ENCODE measurements at places on chromosomes 13 and 19.

- no peak for DNase-seq
These were observed 323.0 kb downstream of the EFNB2 start for GRCh38 chr13:106212386-106213010.

DNA sequence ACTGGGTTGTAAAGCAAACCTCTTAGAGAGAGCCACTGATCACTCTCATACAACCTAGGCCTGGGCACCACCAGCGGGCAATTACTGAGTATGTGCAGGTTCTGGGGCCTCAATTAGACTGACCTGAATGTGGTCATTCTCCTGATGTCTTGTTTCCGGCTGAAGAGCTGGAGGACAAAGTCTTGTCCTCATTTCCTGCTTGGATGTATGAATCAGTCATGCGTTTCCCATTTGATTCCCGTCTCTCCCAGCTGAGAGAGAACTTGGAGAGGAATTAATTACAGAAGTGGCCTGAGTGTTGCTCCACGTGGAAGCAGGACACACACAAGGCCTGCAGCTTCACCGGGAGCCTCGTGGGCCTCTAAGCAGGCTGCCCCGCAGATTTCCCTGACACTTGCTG lies 799.3 kb upstream of the ARGLU1 start:
- DNase-seq, result no peak

DNA sequence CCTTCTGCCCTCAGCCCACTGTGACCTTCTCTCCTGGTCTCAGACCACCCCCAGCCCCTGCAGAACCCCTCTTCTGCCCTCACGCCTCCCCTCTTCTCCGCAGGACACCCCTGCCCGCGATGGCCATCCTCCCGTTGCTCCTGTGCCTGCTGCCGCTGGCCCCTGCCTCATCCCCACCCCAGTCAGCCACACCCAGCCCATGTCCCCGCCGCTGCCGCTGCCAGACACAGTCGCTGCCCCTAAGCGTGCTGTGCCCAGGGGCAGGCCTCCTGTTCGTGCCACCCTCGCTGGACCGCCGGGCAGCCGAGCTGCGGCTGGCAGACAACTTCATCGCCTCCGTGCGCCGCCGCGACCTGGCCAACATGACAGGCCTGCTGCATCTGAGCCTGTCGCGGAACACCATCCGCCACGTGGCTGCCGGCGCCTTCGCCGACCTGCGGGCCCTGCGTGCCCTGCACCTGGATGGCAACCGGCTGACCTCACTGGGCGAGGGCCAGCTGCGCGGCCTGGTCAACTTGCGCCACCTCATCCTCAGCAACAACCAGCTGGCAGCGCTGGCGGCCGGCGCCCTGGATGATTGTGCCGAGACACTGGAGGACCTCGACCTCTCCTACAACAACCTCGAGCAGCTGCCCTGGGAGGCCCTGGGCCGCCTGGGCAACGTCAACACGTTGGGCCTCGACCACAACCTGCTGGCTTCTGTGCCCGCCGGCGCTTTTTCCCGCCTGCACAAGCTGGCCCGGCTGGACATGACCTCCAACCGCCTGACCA lies 3.3 kb downstream of the LRFN3 start:
- DNase-seq, result no peak

- no peak for DNase-seq
These were observed 1503.1 kb downstream of the PCDH9 start for GRCh38 chr13:65727070-65727469.

- DNase-seq, result no peak
These were observed 52.8 kb downstream of the SLC6A16 start for GRCh38 chr19:49272204-49272603.

- DNase-seq, result no peak
These were observed 50.1 kb downstream of the ZNF557 start for GRCh38 chr19:7119582-7119981.

DNA sequence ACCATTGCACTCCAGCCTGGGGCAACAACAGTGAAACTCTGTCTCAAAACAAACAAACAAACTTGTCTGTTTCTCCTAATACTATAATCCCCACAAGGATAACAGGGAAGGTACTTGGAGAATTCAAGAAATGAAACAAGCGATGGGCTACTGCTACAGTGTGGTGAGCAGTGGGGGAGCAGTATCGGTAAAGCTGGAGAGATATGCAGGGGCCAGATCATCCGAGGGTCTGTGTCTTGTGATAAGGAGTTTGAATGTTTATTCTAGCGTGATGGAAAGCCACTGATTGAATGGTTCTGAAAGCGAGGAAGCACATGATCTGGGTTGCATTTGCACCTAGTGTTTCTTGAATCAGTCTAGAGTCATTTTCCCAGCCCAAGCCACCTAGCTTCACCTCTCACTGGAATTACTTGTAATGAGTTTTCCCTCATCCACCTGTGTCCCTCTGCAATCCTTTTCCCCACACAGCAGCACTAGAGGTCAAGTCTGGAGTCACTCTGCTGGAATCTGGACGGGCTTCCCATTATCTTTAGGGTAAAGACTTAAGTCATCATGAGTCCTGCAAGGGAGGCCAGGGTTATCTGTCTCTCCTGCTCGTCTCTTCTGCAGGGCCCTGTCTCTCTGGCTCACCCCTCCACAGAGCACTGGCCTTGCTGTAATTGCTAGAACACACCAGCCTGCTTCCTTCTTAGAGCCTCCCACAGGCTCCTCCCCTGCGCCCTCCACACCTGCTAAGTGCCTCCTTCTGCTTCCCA lies 162.3 kb downstream of the KLF5 start:
- DNase-seq, result no peak

DNA sequence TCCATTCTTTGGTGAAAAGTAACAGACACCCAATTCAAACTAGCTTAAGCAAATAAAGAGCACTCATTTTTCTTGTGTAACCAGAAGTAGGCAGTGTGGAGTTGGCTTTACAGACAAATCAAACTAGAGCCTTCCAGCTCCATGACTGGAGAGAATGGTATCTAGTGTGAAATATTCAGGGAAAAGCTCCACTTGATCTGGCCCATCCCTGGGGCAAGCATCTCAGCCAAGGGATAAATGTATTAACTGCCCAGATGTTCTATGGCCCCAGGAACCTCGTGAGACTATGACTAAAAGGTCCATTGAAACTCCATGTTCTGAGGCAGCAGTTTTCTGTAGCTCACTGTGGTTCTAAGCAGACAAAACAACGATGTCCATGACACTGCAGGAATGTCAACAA lies 49.9 kb downstream of the TBC1D4 start:
- DNase-seq, result no peak

- DNase-seq, result peak; percentile 72
These were observed at the start of gene BST2 for GRCh38 chr19:17405250-17406045. TSS of gene BST2 (minus strand) at chr19:17405630. CDS start at chr19:17405575, 55 bp downstream.

GRCh38 chr13:43861863-43862262 lies 17.7 kb downstream of the CCDC122 start:
- no peak for DNase-seq

GRCh38 chr13:109496216-109496615 lies 290.2 kb downstream of the IRS2 start:
- DNase-seq, result no peak

- DNase-seq, result peak; percentile 9
These were observed 659.9 kb downstream of the UQCRFS1 start for GRCh38 chr19:28553005-28553404.

DNA sequence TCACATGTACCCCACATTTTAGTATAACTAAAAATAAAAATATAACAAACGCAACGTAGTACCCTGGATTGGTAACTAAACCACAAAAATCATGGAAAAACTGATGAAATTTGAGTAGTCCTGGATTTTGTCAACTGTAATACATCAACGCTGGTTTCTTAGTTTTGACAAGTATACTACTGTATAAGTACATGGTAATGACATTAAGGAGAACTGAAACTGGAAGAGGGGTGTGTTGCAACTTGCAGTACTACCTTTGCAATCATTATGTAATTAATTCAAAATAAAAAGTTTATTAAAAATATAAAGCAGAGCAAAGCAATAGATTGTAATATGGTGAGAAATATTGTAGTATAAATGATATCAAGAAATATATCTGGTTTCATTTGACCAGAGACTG lies 1158.0 kb upstream of the SPRY2 start:
- DNase-seq, result no peak

- DNase-seq, result no peak
These were observed 186.6 kb upstream of the SLITRK6 start for GRCh38 chr13:85985797-85986196.

GRCh38 chr19:38766276-38767047 lies 6.9 kb downstream of the LGALS7 start:
- no peak for DNase-seq

GRCh38 chr13:23822252-23822824 lies 66.9 kb downstream of the MIPEP start:
- DNase-seq, result no peak

GRCh38 chr13:30496147-30496546 lies 30.4 kb upstream of the HMGB1 start:
- no peak for DNase-seq

GRCh38 chr13:83824120-83824519 lies 58.2 kb downstream of the SLITRK1 start:
- DNase-seq, result no peak

- DNase-seq, result no peak
These were observed 48.0 kb downstream of the RNASEH2B start for GRCh38 chr13:50957620-50958019.

GRCh38 chr13:33262062-33262487 lies 23.5 kb downstream of the STARD13 start:
- no peak for DNase-seq
